ENCODE measurements at places on chromosomes 11 and 22. TPM values are rescaled to one million over a fixed set of nuclear protein-coding genes. Genes with fewer than 3 reads are reported as not detected.

Gene RHBDD3
- 22.2 TPM for total RNA-seq

Gene LIF
- 0.68 TPM for total RNA-seq

Gene DDTL
- total RNA-seq, result 1.7 TPM

Gene C22orf42
- total RNA-seq, result not detected

Gene CDC42BPG
- total RNA-seq, result 7.5 TPM

Gene HTR3A
- not detected for total RNA-seq

Gene FGF4
- total RNA-seq, result not detected

Gene CNGA4
- 0.07 TPM for total RNA-seq

Gene DNAJC4
- total RNA-seq, result 10.3 TPM

Gene CCDC179
- not detected for total RNA-seq

Gene HOATZ
- not detected for total RNA-seq

Gene TCN2
- total RNA-seq, result 1.0 TPM

Gene RAB36
- total RNA-seq, result 0.34 TPM

Gene POLR2F
- total RNA-seq, result 27.3 TPM

Gene SNX19
- 34.9 TPM for total RNA-seq

Gene OLFML1
- total RNA-seq, result not detected

Gene IRF7
- 7.8 TPM for total RNA-seq

Gene LDHA
- total RNA-seq, result 451 TPM

Gene OR1S1
- not detected for total RNA-seq

Gene OVCH2
- total RNA-seq, result 0.34 TPM

Gene TSSK2
- total RNA-seq, result under 0.01 TPM

Gene GPHA2
- not detected for total RNA-seq

Gene LRRC75B
- 6.5 TPM for total RNA-seq

Gene NAALAD2
- total RNA-seq, result not detected

Gene MAJIN
- not detected for total RNA-seq

Gene CNTF
- 1.4 TPM for total RNA-seq

Gene MUC6
- not detected for total RNA-seq

Gene STK33
- total RNA-seq, result 0.34 TPM

Gene HTATIP2
- 76.6 TPM for total RNA-seq

Gene FIBP
- total RNA-seq, result 141 TPM

Gene NRXN2
- total RNA-seq, result not detected

Gene MFRP
- not detected for total RNA-seq

Gene FXYD2
- not detected for total RNA-seq

Gene GDPD4
- total RNA-seq, result not detected

Gene ANAPC15
- total RNA-seq, result 29.9 TPM

Gene PHF21B
- not detected for total RNA-seq

Gene TRPM5
- not detected for total RNA-seq
